ENCODE measurements at places on chromosomes 2 and 18.

GRCh38 chr2:240301256-240301795, 134.1 kb upstream of the GPC1 start:
- DNase-seq = no peak

DNA sequence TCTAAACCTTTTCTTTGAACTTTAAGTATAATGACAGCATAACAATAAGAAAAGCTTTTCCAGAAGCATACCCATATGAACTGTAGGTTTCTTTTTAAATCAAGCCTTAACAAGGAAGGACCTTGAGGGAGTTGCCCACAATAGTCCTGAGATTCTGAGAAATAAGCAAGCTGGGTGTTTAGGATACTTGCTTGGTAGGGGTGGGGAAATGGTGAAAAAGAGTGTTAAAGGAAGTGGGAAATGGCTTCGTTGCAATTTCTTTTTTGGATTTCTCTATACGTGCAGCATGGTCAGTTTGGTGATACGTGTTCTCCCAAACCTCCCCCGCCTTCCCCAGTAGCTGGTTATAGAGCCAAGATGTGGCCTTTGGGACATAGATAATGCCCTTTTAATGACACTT, 17.2 kb downstream of the INSIG2 start:
- DNase-seq = no peak

DNA sequence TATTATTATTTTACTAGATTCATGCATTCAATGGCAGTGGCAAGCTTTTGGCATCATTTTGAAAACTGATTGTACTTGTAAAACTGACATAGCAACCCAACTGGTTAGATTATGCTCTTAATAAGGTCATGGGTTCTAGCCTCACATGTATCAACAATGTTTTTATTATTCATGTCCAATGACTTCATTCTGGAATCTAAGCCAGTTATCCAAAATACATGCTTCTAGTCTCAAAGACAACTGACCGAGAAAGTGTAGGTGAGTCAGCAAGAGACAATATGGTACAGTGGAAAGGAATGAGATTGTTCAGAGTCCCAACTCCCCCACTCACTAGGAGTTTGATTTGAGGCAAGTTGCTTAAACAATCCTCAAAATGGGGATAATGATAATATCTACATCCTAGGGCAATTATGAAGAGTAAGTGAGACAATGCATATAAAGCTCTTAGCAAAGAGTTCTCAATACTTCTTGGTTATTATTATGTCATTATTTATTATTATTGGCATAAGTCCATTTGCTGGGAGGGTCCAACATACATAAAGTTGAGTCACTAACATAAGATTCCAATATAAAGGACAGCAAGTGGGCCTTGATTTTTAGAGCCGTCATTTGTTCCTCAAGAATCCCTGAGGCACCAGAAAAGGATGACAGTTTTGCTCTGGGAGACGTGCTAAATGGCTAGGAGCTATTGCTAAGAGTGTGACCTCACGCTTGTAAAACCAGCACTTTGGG, 99.4 kb downstream of the NEB start:
- no peak for DNase-seq

DNA sequence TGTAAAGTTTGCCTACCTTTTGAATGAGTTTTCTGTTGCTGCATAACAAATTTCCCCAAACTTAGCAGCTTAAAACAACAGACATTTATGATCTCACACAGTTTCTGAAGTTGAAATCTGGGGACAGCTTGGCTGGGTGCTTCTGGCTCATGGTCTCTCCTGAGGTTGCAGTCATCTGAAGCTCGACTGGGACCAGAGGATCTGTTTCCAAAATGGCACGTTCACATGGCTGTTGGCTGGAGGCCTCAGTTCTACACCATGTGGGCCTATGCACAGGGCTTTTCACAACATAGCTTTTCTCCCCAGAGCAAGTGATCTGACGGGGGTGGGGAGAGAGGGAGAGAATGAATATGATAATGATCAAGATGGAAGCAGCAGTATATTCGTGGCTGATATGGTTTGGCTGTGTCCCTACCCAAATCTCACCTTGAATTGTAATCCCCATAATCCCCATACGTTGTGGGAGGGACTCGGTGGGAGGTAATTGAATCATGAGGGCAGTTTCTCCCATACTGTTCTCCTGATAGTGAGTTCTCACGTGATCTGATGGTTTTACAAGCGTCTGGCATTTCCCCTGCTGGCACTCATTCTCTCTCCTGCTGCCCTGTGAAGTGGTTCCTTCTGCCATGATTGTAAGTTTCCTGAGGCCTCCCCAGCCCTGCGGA, 3.5 kb downstream of the RALB start:
- DNase-seq = no peak

DNA sequence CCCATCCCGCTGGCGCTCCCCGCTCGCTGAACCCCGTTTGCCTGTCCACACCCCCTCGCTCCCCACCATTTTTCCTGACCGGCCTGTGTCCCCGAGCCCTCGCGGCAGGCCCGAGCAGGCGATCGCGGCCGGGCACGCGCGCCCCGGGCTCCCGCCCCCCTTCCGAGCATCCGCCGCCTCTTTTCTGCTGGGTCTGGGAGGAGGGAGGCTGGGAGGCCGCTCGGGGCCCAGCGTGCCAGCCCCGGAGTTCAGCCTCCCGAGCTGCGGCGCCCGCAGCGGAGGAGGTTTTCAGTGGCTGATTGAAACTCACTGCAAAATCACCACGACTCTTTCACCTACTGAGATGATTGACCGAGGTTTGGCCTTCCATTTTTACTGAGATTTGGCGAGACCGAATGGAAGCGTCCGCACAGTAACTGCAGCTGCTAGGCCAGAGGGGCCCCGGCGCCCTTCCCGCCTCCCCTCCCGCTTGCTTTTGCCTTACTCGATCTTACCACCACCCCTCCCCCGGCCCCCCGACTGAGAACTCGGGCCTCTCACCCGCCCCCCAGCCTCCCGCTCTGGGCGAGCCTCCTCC, 4.8 kb downstream of the SOX11 start:
- DNase-seq = no peak

DNA sequence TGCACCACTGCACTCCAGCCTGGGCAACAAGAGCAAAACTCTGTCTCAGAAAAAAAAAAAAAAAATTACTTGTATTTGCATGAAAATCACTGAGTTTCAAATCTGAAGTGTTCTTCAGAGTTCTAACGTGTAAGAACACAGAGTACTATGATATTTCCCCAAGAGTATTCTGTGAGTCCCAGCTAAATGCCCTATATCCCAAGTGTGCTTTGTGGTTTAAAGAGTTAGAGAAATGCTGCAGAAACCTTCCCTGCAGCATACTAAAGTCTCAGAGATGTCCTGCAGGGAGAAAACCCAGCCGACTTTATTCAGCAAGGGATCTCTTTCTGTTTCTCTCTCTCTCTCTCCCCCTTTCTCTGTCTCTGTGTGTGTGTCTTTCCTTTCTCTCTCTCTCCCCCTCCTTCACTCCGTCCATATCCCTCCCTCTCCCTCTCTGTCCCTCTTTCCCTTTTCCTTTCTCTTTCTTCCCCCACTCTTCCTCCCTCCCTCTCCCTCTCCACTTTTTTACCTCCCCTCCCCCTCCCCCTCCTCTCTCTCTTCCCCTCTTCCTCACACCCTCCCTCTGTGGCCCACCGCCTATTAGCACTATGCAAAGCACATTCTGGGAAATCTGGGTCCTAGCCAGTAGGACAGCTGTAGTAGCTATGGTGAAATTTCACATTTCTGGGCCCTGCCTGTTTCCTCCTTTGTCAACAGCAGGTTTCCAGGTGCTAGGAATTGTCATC, 54.2 kb downstream of the ACTR2 start:
- DNase-seq = no peak

DNA sequence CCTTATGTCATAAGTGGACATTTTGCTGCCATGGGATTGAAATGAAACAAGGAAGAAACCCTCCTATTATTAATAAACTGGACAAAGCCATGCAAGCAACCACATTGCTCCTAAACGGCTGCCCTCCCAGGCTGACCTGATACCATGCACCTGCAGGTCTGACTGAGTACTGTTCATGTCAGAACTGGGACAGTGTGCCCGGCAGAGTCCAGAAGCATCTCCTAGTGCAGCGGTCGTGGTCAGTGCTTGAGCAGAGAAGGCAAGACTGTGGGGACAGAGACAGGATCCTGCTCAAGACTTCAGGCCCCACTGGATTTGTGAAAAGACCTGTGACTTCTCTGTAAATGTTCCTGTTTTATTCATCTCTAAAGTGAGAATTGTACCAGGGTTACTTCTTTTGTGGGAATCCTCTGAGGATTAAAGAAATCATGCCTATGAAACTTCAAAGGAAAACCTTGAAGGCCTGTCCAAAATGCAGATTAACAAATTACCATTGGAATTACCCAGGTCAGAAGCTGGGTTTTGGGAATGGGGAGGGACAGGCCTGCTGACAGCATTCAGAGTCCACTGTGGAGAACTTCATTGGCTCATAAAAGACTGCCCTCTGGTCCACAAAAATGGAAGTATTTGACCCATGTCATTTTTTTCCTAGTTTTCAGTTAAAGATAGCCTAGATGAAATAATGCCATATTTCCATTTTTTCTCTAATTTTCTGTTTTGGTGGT, 13.9 kb downstream of the RNF144A start:
- no peak for DNase-seq

DNA sequence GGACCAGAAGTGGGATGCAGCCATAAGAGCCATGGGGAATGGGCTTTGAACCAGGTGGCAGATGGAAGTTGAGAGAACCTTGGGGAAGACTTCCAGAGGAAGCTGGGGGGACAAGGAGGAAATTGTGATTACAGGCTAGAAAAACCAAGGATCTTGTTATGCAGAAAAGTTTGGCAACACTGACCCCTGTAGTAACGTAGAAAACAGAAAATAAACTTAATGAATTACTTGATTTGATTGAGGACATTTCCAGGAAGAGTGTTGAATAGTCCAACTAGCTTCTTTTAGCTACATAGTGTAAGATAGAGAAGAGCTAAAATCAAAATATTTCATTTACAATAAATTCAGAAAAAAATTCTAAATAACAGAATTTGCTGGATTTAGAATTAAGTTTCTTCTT, 91.9 kb upstream of the GPC1 start:
- DNase-seq = no peak

DNA sequence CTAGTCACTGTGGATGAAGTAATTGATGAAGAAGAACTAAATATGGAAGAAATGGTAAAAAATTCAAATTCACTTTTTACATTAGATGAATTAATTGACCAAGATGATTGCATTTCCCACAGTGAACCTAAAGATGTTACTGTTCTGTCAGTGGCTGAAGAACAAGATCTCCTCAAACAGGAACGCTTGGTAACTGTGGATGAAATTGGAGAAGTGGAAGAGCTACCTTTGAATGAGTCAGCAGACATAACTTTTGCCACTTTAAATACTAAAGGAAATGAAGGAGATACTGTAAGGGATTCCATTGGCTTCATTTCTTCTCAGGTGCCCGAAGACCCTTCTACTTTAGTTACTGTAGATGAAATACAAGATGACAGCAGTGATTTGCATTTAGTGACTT, 26.6 kb upstream of the DYSF start:
- no peak for DNase-seq

GRCh38 chr2:95004711-95005110, 20.8 kb upstream of the MAL start:
- DNase-seq = no peak

DNA sequence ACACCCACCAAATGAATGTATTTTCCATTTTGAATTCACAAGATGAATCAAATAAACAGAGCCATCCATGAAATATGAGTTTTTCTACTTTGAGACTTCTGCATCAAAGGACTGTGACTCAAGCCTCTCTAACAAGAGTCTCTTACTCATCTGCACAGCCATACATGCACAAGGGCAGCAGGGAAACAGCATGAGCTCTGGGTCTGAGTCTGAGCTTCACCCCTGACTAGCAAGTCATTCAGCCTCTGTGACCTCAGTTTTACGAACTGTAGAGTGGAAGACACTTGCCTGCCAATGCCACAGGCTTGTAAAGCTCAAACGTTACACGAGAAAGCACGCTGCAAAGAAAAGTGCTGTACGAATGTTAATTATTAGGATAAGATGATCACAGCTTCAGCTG, 42.9 kb downstream of the MREG start:
- peak; percentile 64 for DNase-seq

DNA sequence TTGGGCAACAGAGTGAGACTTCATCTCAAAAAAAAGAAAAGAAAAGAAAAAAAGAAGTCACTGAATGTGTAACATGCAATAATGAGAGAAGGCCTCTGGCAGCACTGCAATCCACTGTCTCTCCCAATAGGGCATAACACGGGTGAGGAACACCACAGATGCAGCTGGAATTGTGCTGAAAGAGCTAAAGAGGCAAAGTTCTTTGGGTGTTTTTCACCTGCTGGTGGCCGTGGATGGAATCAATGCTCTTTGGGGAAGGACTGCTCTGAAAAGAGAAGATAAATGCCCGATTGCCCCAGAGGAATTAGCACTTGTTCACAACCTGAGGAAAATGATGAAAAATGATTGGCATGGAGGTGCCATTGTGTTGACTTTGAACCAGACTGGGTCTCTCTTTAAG, 31.0 kb upstream of the CYBRD1 start:
- DNase-seq = no peak

DNA sequence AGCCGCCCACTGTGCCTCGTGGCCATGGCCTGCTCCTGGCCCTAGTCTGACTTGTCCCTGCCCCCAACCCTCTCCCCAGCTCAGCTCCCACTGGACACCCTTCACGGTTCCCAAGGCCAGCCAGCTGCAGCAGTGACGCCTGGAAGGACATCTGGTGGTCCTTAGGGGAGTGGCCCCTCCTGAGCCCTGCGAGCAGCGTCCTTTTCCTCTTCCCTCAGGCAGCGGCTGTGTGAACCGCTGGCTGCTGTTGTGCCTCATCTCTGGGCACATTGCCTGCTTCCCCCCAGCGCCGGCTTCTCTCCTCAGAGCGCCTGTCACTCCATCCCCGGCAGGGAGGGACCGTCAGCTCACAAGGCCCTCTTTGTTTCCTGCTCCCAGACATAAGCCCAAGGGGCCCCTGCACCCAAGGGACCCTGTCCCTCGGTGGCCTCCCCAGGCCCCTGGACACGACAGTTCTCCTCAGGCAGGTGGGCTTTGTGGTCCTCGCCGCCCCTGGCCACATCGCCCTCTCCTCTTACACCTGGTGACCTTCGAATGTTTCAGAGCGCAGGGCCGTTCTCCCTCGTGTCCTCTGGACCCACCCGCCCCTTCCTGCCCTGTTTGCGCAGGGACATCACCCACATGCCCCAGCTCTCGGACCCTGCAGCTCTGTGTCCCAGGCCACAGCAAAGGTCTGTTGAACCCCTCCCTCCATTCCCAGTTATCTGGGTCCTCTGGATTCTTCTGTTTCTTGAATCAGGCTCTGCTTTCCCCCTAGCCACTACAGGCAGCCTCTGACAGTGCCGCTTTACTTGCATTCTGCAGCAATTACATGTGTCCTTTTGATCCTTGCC, 35.8 kb downstream of the ANO7 start:
- DNase-seq = no peak

DNA sequence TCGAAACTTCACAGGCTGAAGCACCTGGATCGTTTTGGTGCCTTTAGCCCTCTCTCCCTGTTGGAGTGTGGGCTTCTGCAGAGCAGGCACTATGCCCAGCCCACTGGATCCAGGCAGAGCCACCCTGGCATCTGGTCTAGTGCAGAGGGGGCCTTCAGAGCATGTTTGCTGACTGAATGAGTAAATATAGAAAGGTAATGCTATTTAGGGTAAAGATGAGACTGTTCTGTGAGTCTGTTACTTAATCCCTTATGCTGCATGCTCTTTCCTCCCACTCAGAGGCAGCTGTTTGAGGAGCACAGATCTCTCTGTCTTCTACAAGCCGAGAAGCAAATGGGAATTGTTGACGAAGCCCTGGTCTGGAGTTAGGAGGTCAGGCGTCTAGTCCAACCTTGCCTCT, 130.2 kb downstream of the RGPD3 start:
- no peak for DNase-seq
